ENCODE measurements at places on chromosomes 2 and 18.
A peak's percentile ranks its signal among the peaks of the same experiment; 100 is the strongest.

- no peak for DNase-seq
These were observed 1.5 kb upstream of the INHBB start for GRCh38 chr2:120344214-120344975.

- peak; percentile 41 for DNase-seq
These were observed 135.2 kb downstream of the ALPK2 start for GRCh38 chr18:58493516-58494253.

DNA sequence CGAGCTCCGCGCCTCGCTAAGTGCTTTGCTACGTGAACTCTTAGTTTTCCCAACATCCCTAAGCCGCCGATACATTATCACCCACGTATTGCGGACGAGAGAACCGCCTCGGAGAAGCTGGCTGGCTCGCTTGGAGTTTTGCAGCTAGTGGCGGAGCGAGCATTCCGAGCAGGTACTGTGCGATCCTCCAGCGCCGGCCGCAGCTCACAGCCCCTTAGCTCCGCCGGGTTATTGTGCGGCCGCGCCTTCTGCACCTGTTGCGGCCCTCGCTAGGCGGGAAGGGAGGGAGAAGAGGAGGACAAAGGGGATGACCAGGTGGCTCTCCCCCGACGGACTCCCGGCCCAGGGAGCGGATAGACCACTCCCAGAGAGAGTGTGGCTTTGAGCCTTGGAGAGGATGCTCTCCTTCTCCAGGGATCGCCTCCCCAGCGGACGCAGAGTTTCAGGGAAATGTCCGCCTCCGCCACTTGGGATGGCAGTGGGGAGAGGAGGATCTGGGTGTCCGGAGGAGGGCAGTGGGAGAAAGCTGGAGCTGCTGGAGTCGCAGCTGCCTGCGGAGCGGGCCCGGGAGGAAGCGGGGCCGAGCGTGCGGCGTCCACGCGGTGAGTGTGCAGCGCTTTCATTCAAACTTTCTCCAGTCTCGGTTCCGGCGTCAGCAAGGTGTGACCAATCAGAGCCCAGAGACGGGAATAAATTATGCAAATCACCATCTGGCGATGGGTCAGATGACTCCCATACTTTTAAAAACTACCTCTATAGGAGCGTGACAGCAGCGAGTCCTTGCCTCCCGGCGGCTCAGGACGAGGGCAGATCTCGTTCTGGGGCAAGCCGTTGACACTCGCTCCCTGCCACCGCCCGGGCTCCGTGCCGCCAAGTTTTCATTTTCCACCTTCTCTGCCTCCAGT, at the start of gene LIPG:
Gene LIPG (plus strand): TSS at position 769 of the 905 bp plus-strand sequence. CDS start 252 bp downstream, outside the sequence.
- peak; percentile 65 for DNase-seq

DNA sequence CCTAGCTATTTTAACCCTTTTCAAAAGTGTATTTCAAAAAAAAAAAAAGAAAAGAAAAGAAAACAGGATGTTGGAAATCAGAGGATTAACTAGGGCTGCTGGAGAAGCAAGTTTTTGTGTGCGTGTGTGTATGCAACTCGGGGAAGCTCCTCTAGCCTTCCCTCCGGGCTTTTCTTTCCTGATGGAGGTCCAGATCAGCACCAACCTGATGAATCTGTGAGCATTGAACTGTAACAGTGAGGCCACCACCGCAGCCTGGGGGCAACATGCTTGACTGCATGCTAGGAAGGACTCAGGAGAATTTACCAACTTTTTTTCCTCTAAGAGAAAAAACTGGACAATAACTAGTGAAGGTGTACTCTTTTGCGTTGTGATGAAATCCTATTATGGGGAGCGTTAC, 2.3 kb downstream of the OBSL1 start:
- DNase-seq = no peak

DNA sequence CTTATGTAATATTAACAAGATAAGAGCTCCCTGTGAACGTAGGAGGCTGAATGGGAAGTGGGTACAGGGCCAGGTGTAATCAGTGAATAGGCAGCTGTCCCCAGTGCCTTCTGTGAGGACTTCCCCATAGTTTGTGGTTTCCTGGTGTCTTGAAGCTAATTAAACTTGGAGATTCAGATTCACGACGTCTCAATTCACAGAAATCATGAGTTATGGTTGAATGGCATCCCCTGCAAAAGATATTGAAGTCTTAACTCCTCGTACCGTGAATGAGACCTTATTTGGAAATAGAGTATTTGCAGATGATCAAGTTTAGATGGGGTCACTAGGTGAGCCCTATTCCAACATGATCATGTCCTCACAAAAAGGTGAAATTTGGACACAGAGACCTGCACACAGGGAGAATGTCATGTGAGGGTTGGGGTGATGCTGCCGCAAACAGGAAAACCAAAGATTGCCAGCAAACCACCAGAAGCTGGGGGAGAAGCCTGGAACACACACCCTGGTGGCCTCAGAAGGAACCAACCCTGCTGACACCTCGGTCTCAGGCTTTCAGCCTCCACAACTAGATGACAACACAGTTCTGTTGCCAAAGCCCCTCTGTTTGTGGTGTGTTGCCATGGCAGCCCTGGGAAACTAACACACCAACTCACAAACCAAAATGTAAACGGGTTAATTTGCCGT, 13.2 kb downstream of the ARL4C start:
- DNase-seq = no peak

- no peak for DNase-seq
These were observed 7.1 kb downstream of the CATIP start for GRCh38 chr2:218363736-218364135.

GRCh38 chr2:147578529-147578928, 266.3 kb upstream of the ACVR2A start:
- no peak for DNase-seq

GRCh38 chr18:50675043-50675442, 115.2 kb downstream of the MAPK4 start:
- no peak for DNase-seq

- DNase-seq = no peak
These were observed 177.4 kb downstream of the PARD3B start for GRCh38 chr2:204722691-204723090.
